AG20443 (cell line): ENCODE measurements at places on chromosomes 1 and 21.

GRCh38 chr1:183490932-183491331, 18.6 kb downstream of the SMG7 start:
- DNase-seq, result no peak

GRCh38 chr1:29974316-29974724, 738.0 kb downstream of the PTPRU start:
- DNase-seq, result peak; percentile 52

- no peak for DNase-seq
Observed at GRCh38 chr1:184911830-184912229, 62.5 kb downstream of the NIBAN1 start.

- no peak for DNase-seq
Observed at GRCh38 chr1:212261361-212261929, 23.8 kb upstream of the PPP2R5A start.

GRCh38 chr1:74766579-74766978, 33.6 kb downstream of the TYW3 start:
- no peak for DNase-seq

DNA sequence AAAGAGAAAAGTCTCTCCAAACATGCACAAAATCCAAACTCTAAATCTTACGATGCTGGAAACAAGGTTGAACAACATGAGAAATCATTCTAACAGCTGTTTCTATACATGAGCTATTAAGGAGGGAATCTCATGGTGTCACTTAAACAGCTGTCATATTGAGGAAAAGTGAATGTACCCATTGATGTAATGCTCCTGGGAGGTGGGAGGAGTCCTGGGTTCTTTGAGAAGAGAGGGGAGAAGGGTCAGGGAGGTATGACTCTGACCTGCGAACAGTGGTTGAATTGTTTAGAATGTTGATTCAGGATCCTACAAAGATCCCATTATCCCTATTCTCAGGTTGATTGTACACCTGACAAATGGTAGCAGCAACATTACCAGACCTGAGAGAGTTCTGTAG, 49.3 kb downstream of the ZC3H11B start:
- no peak for DNase-seq

DNA sequence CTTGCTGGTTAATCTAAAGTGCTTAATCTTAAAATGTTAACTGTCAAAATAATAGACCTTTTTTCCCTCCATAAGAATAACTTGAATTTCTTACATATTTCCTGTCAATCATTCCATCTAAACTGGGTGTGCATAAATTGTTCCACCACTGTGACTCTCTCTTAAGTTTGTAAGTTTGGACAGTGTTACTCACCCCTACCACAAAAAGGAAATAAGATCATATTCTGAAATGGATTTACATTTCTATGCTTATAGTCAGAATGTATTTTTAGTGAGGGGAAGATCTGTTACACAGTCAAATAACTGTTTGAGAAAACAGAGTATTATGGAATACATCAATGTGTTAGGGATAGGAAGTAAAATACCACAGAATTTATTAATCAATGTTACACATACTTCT, 109.6 kb upstream of the DPYD start:
- DNase-seq, result no peak

GRCh38 chr21:44766818-44767354, 34.7 kb downstream of the UBE2G2 start:
- DNase-seq, result no peak

GRCh38 chr1:33050221-33051076, 13.8 kb upstream of the AK2 start:
- no peak for DNase-seq

DNA sequence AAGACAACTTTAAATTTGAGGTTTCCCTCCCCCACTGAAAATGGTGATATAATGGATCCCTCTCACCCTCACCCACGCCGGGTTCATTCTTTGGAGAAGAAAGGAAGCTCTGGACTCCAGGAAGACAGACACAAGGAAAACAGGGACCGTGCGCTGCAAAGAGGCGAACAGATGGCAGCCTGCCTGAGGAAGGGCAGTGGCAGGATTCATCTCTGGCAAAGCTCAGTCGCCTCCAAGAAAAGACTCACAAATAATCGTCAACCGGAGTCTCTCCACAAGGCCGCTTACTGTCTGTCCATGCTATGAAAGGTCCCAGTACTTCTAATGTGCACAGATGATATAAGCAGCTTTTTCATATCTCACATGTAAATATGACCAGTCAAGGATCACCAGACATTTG, 110.3 kb downstream of the TIAM1 start:
- no peak for DNase-seq

GRCh38 chr1:101002551-101002950, 23.0 kb downstream of the DPH5 start:
- peak; percentile 15 for DNase-seq

- no peak for DNase-seq
Observed at GRCh38 chr1:200042119-200042551, 14.6 kb downstream of the NR5A2 start.

GRCh38 chr1:42940851-42941639, 17.6 kb downstream of the SLC2A1 start:
- peak; percentile 87 for DNase-seq

DNA sequence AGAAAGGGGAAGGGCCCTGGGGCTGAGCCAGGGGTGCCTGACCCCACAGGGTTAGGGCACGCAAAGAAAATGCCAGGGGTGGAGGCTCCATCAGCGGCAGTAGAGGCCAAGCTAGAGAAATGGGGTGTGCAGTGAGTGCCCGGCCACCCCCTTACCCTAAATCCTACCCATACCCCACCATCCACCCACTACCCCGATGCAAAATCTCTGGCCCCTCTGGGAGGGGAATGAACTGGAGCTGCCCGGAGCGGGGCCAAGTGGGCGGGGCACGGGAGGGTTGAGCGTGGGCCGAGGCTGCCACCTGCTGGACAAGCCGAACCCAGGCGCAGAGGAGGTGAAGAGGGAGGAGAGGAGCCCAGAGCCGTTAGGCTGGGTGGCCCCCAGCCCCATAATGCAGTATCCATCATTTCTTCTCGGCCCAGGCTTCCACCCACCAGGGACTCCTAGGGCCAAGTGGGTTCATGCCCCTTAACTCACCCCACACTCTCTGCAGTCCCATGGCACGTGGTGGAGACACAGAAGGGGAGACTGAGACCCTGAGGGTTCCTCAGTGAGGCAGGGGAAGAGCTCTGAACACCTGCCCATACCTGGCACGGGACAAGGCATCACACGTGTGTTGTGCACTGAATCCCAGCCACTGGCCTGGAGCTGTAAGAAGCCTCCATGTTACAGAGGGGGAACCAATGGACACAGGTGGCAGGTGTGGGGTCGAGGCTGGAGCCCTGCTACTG, 1.4 kb upstream of the C1QC start:
- peak; percentile 92 for DNase-seq

GRCh38 chr1:150009604-150010392, 728 bp downstream of the OTUD7B start:
- peak; percentile 69 for DNase-seq

GRCh38 chr1:77509051-77509492, 173.4 kb downstream of the ZZZ3 start:
- DNase-seq, result no peak

DNA sequence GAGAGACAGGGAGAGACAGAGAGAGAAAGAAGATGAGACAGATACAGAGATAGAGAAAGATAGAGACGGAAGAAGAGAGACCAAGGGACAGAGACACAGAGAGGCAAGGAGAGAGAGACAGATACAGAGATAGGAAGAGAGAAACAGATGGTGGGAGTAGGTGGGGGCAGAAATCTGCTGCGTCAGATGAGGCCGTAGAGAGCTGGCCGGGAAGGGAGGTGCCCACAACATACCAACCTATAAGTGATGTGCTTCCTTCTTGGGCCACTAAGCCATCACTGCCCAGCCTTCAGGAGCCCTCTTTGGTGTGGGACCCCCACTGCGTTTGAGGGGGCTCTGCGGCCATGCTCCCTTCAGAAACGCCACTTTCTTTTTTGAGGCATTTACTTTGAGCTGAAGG, 307.6 kb upstream of the VAMP3 start:
- no peak for DNase-seq

DNA sequence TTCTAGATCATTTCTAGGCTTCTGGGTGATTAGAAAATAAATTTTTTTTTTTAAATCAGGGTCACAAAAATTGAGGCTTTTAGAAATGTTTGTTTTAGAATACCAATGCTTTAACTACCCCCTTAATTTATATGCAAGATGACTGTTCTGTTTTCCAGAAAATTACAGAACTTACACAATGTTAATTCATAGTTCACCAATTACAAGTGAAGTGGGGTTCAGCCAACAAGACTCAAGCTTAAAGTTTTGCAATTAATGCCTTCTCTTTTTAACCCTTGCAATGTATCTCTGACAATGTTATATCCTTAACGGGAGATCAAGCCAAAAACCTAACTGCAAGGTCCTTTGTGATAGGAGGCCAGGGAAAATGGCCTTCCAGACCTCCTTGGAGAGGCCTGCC, 5.6 kb downstream of the PRELP start:
- no peak for DNase-seq

DNA sequence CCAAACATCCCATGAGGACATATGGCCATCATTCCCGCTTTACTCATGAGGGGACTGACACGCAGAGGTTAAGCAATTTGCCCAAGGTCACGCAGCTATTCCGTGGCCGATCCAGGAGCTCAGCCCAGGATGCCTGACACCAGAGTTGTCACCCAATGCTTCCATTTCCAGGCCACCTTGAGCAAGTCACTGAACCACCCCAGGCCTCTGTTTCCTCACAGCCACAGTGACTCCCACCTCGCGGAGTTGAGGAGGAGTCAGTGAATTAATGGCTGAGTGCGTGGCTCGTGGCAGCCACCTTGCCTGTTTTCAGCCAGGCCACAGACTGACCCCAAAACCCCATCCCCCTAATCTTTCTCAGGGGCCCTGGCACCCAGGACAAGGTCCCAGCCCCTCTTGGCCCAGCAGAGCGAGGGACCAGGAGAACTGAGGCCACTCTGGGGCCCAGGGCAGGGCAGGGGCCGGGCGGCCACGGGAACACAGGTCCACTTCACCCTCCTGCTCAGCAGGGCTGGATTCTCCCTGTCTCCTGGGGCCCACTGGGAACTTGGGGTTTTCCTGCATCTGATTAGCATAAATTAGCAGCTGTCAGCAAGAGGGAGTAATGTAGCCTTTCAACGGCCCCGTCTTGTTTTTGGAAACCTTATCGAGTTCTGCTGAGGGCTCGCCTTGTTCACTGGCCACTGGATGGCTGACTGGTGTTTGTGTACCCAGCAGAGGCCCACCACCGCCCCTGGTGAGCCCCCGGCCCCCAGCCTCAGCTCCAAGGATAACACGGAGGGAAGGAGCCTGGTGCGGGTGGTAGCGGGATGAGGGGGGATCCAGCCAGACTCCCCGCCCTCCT, 19.7 kb upstream of the LAPTM5 start:
- DNase-seq, result no peak

DNA sequence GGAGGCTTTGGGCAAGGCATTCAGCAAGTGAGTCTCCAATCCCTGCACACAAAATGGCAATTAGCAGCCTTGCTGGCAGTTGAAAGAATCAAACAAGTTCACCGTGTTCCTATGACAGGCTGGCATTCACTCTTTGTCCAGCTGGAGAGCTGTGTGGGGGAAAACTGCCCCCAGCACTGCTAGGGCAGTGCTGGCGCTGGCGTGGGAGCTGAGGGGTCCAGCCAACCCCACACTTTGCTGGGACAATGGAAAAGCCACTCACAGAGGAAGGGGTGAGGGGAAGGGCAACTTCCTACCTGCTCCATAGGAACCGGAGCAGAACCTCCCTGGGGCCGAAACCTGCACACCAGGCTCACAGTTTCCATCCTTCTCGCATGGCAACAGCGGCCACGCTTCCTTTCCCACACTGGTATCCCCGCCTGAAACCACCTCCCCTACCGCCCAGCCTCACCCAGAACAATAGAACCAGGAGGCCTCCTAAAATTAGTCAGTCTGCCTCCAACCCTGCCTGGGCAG, 26.7 kb upstream of the KCNN3 start:
- no peak for DNase-seq

DNA sequence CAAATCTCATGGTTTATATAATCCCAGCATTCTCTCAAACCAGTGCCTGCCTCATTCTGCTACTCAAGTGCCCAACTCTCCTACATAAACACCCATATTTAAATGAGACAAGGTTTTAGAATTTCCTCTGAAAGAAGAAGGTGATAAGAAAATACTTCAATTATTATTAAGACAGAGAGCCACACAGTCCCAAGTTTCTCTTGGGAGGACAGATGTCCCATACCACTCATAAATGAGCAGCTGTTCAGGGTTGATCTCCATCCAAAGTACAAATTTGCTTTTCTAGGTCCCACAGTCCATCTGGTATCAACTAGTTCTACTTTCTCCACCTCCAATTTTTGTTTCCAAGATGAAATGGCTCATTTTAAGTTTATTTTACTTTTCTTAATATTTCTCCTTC, 11.3 kb downstream of the DCAF8 start:
- no peak for DNase-seq

DNA sequence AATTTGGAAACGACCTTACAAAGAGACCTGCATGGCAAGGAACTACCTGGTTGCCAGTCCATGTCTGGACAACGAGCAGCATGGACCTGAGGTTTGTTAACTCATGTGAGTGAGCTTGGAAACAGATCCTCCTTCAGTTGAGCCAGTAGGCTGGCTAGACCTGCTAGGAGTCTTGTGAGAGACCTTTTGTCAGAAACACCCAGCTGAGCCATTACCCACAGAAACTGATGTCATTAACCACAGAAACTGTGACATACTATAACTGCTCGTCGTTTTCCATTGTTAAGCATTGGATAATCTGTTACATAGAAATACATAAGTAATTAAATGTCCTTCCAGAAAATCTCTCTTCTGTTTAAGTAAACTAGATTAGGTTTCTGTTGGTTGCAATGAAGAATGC, 211.1 kb upstream of the C21orf91 start:
- no peak for DNase-seq

GRCh38 chr1:48430832-48431231, 41.2 kb downstream of the SPATA6 start:
- DNase-seq, result no peak

GRCh38 chr1:112247961-112248360, 148.1 kb upstream of the CTTNBP2NL start:
- DNase-seq, result no peak

DNA sequence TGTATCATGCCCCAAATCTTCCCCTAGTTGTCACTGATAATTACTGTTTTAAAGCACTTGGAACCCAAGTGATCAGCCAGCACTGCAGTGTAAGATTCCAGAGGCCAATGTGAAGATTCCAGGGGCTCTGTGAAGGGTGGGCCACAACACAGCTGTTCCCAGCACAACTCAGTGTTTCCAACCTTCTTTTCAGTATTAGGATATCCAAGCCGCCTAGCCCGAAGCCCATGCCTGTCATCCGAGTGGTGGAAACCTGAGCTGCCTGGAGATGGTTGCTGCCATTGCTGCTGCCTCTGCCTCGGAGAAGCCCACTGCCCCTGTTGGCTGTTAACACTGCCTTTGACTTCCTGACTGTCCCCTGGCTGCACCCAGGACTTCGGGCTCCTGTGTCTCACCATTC, 30.4 kb upstream of the SNX27 start:
- no peak for DNase-seq
